ENCODE measurements at places on chromosomes 13 and 19. TPM values are rescaled to one million over a fixed set of nuclear protein-coding genes. Genes with fewer than 3 reads are reported as not detected.

Gene KLK1
- not detected for polyA plus RNA-seq

GRCh38 chr19:41351339-41352245 lies 2.1 kb downstream of the TGFB1 start:
- peak overlapping the region; percentile 56 for H3K27ac ChIP-seq
- H3K4me1 ChIP-seq = peaks cover 5% of the 10 kb centered on the region
- H3K27me3 ChIP-seq = no peaks in the 10 kb centered on the region
- peaks cover 2% of the 10 kb centered on the region for H3K36me3 ChIP-seq

GRCh38 chr19:17718947-17719711 lies at the start of gene MAP1S:
MAP1S (plus strand) TSS chr19:17719480; CDS start chr19:17719503, 23 bp downstream.
- H3K4me3 ChIP-seq = peak within 1 kb of the TSS; percentile 60
- H3K36me3 ChIP-seq = peaks cover 2% of the 10 kb centered on the region
- H3K27me3 ChIP-seq = no peaks in the 10 kb centered on the region
- H3K27ac ChIP-seq = peak within 1 kb of the TSS; percentile 34
- DNase-seq = peak; percentile 44

GRCh38 chr13:101417043-101417406 lies 717 bp upstream of the NALCN start:
- peak; percentile 52 for DNase-seq
- no peak overlapping the region for H3K27ac ChIP-seq
- H3K4me1 ChIP-seq = peaks cover 4% of the 10 kb centered on the region
- no peaks in the 10 kb centered on the region for H3K27me3 ChIP-seq

DNA sequence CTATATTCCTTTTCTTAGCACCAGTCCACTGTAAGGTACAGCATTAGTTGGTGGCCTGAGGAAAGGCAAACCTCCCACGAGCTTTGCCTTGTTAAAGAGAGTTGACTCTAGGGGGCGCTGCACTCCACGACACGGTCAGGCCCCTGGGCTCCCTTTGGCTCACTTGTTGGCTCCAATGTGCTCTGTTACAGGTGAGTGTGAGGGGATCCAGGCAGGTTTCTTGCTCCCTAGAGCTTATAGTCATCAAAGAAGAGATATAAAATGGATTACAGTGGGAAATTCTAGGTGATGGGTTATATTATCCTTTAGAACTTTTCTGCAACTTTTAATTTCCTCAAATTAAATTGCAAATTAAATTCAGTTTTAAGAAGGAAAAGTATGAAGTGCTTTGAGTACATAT lies 3.7 kb downstream of the WDR87 start:
- DNase-seq = peak; percentile 75
- H3K36me3 ChIP-seq = no peaks in the 10 kb centered on the region
- no peaks in the 10 kb centered on the region for H3K27me3 ChIP-seq

DNA sequence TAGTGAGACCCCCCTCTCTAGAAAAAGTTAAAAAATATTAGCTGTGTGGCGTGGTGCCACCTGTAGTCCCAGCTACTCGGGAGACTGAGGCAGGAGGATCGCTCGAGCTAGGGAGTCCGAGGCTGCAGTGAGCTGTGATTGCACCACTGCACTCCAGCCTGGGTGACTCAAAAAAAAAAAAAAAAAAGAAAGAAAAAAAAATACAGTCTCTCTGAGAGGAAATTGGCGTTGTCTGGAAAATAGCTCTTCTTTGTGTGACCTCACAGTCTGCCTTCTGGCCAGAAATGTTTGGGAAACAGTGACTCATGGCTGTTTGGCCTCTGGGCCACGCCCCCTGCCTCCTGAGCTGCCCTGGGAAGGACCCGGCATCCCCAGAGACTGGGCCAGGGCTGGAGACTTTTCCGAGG lies 10.7 kb downstream of the MARCHF2 start:
- no peaks in the 10 kb centered on the region for H3K36me3 ChIP-seq
- no peaks in the 10 kb centered on the region for H3K27me3 ChIP-seq
- DNase-seq = peak; percentile 99
- no peaks in the 10 kb centered on the region for H3K4me1 ChIP-seq
- H3K4me3 ChIP-seq = no peak overlapping the region

GRCh38 chr19:617551-618246 lies 15.6 kb downstream of the POLRMT start:
- H3K4me3 ChIP-seq = no peak overlapping the region
- no peak overlapping the region for H3K27ac ChIP-seq
- no peaks in the 10 kb centered on the region for H3K4me1 ChIP-seq
- peaks cover 8% of the 10 kb centered on the region for H3K36me3 ChIP-seq

Gene ZNF556
- polyA plus RNA-seq = 0.02 TPM

DNA sequence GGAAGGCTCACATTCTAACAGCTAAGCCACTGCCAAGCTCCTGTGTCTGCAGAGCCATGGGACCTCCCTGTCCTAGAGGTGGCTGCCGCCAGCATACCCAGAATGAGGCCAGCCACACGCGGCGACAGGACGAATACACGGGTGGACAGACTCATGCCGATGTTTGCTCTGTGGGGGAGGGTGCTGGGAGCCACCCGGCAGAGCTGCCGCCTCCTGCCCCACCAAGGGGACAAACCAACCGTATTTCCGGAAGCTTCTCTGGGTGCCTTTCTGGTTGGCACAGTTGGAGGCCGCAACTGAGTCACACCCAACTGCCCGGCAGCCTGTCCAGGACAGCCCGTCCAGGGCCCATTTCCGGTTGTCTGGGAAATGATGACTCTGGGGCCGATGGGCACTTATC lies 20.3 kb downstream of the C13orf46 start:
- H3K27ac ChIP-seq = no peak overlapping the region
- H3K4me3 ChIP-seq = no peak overlapping the region
- peaks cover 2% of the 10 kb centered on the region for H3K4me1 ChIP-seq
- H3K36me3 ChIP-seq = peaks cover 10% of the 10 kb centered on the region
- no peaks in the 10 kb centered on the region for H3K27me3 ChIP-seq

Gene TSSK6
- polyA plus RNA-seq = 0.47 TPM

Gene RYR1
- polyA plus RNA-seq = 0.09 TPM

- DNase-seq = no peak
- H3K4me1 ChIP-seq = no peaks in the 10 kb centered on the region
- no peaks in the 10 kb centered on the region for H3K36me3 ChIP-seq
- H3K27me3 ChIP-seq = no peaks in the 10 kb centered on the region
- H3K27ac ChIP-seq = no peak overlapping the region
- no peak overlapping the region for H3K4me3 ChIP-seq
Measured at GRCh38 chr13:81078048-81078447, 737.1 kb upstream of the SPRY2 start.

DNA sequence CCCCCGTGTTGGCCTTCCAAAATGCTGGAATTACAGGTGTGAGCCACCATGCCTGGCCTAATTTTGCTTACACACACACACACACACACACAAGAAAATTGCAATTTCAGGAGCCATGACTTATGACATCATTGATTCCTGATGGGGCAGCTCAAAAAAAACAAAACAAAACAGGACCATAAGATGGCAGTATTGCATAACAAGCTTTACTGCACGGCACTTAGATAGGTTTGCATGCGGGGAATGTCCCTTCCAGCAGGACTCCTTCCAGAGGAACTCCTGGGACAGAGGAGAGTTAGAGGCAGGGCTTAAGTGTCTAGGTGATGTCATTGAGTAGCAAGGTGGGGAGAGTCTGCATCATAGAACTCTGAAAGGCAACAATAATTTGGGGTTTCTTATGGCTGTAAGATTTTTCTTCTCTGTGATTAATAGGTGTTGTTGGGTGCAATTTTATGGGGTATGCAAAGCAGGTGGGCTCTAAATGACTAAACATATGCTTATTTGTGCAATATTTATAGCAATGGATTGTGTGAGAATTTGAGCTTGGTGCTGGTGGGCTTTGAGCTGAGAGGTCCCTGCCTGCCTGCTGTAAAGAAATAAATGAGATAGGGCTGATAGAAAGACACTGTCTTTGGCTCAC lies 9.0 kb upstream of the ACSBG2 start:
- no peak overlapping the region for H3K27ac ChIP-seq
- no peaks in the 10 kb centered on the region for H3K36me3 ChIP-seq
- H3K4me1 ChIP-seq = no peaks in the 10 kb centered on the region
- peak; percentile 63 for DNase-seq
- peaks cover 4% of the 10 kb centered on the region for H3K27me3 ChIP-seq

GRCh38 chr13:62512194-62513141 lies 1096.8 kb upstream of the PCDH20 start:
- H3K27me3 ChIP-seq = no peaks in the 10 kb centered on the region
- no peak overlapping the region for H3K27ac ChIP-seq
- peak; percentile 1 for DNase-seq
- no peaks in the 10 kb centered on the region for H3K4me1 ChIP-seq
- no peak overlapping the region for H3K4me3 ChIP-seq

GRCh38 chr19:9995999-9996398 lies 14.3 kb downstream of the COL5A3 start:
- H3K4me1 ChIP-seq = no peaks in the 10 kb centered on the region
- DNase-seq = peak; percentile 8
- no peaks in the 10 kb centered on the region for H3K36me3 ChIP-seq

Measured in fibroblast of lung (primary cell).